ENCODE measurements at places on chromosomes 7 and 10.

GRCh38 chr7:79272066-79272669 is 181.3 kb downstream of the MAGI2 start:
- no peak for DNase-seq

- DNase-seq, result no peak
Observed at GRCh38 chr10:102200751-102201640, 25.1 kb upstream of the ELOVL3 start.

DNA sequence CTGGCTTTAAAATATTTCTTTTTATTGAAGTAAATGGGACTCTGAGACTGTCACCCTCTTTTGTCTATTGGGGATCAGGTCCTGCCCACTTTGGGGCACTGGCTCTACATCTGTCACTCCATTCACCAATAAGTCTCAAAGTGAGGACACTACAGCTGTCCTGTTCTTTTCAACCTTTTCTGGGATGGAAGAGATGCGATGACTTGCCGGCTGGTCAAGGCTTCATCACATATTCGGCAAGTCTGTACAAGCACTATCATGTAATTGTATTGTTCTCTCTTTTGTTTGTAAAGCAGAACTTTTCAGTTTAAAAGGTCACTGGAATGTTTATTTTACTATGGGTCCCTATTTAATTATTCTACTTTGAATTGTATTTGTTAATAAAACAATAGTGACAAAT is 17.7 kb upstream of the SP8 start:
- no peak for DNase-seq

- DNase-seq, result no peak
Observed at GRCh38 chr10:28963539-28964221, 286.4 kb downstream of the BAMBI start.

- no peak for DNase-seq
Observed at GRCh38 chr7:22564511-22565045, 64.6 kb upstream of the STEAP1B start.

DNA sequence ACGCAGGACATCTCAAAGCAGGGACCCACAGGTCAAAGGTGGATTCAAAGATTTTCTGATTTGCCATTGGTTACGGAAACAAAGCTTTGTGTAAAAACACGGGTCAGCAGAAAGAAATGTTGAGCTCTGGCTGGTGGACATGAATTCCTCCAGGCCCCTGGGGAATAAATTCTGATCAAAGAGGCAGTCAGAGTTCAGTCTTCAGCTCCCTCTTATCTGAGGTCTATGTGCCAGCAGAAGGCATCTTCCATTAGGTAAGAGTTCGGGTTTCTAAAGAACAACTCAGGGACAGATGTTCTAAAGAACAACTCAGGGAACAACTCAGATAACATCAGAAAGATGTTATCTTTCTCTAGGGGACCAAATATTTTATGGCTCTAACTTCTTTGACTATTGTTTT is 64.9 kb upstream of the PALS2 start:
- no peak for DNase-seq

- DNase-seq, result no peak
Observed at GRCh38 chr10:9060314-9060713, 1005.8 kb downstream of the GATA3 start.

- peak; percentile 52 for DNase-seq
Observed at GRCh38 chr7:157250605-157251228, 86.1 kb upstream of the DNAJB6 start.

- DNase-seq, result no peak
Observed at GRCh38 chr7:47549397-47549796, 32.5 kb downstream of the TNS3 start.
